ENCODE measurements at places on chromosomes 3 and 15. TPM values are rescaled to one million over a fixed set of nuclear protein-coding genes. Genes with fewer than 3 reads are reported as not detected.

DNA sequence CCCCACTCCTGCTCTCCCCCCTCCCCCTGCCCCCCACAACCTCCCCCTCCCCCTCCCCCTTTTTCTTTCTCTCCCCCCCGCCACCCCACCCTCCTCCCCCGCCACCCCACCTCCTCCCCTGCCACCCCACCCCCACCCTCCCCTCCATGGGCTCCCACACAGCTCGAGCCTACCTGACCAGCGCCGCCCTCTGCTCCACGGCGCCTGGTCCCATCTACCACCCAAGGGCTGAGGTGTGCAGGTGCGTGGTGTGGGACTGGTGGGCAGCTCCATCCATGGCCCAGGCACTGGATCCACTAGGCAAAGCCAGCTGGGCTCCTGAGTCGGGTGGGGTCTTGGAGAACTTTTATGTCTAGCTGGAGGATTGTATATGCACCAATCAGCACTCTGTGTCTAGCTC lies 68.3 kb upstream of the KCNAB1 start:
- no peak for DNase-seq

- no peak for DNase-seq
These were observed 38.8 kb downstream of the SLC12A1 start for GRCh38 chr15:48244921-48245320.

Gene FYCO1
- total RNA-seq, result 15.8 TPM

- DNase-seq, result no peak
These were observed 20.5 kb upstream of the APEH start for GRCh38 chr3:49653621-49654020.

DNA sequence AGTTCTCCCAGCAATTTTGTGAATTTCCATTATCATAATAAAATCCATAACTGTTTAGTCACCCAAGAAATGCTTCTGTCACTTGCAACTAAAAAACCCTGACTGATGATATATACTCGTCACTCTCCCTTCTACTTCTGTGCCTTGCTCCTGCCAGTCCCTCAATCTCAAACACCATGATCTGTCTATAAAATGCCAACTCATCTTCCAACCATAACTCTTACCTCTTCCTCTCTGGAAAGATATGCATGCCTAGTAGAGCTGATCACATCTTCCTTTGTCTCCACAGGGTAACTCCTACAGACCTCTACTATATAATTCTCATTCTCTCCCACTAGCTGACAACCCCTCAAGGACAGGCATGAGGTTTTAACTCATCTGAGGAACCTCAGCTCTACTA lies 5.2 kb upstream of the VEPH1 start:
- no peak for DNase-seq

DNA sequence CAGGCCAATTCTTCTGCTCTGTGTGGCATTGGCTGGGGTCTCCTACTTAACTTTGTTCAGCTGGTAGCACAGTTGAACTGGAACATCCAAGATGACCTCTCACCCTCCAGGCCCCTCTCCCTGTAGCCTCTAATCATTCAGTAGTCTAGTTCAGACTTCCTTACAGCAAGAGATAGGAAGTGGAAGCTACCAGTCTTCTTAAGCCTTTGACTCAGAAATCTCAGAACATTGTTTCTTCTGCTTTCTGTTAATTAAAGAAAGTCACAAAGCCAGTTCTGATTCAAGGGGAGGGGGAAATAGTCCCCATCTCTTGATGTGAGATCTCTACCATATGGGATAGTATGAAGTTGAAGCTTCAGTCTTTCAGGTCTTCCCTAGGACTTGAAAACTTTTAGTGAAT lies 18.8 kb upstream of the SACM1L start:
- DNase-seq, result no peak

Gene IQCB1
- total RNA-seq, result 22.2 TPM

Gene SH3GL3
- 1.3 TPM for total RNA-seq

- no peak for DNase-seq
These were observed 156.1 kb downstream of the FBLN2 start for GRCh38 chr3:13705051-13705450.

- DNase-seq, result no peak
These were observed 10.3 kb downstream of the RASGRP1 start for GRCh38 chr15:38554354-38554753.

DNA sequence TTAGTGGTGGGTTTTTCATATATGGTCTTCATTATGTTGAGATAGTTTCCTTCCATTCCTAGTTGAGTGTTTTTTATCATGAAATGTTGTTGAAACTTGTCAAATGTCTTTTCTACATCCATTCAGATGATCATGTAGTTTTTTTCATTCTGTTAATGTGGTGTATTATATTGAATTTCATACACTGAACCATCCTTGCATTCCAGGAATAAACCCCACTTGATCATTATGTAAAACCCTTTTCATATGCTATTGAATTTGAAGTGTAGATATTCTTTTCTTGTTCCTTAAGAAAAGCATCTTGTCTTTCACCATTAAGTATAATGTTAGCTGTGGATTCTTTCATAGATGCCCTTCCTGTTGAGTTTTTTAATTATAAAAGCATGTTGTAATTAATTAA lies 42.9 kb downstream of the PIAS1 start:
- no peak for DNase-seq

GRCh38 chr3:37858742-37859141 lies 2.9 kb upstream of the CTDSPL start:
- DNase-seq, result no peak

GRCh38 chr3:71776538-71776937 lies 8.4 kb downstream of the PROK2 start:
- no peak for DNase-seq

DNA sequence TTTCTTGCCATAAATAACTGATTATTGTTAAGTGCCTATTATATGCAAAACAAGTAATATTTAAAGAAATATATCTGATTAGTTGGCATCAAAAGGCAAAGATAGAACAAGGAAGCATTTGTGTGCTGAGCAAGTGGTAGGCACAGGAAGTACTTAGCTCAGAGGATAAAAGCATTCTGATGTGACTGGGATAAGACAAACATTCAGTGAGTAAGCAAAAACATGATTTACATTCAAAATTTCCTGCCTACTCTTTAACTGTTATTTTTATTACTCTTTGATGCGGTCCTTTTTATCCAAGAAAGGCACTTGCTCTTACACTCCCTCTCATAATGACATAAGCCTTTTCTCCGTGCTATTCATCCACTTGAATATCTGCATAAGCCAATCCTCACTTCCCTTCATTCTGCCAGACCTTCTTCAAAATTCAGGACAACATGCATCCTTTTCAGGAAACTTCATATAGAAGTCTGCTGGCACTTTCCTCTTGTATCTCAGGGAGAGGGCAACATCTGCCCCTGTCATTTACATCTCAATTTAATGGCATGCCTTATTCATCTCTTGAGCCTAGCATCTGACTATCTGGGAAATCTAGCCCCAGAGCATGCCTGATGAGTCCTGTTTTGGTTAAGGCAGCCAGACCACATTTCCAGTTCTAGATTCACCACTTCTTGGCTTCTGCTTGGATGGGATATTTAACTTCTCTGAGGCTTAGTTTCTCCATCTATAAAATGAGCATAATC lies 478.2 kb upstream of the ROBO2 start:
- DNase-seq, result no peak

GRCh38 chr15:36737430-36737891 lies 158.0 kb downstream of the CDIN1 start:
- no peak for DNase-seq

Gene ERICH6
- total RNA-seq, result not detected

Gene SLC9A9
- total RNA-seq, result 0.20 TPM

DNA sequence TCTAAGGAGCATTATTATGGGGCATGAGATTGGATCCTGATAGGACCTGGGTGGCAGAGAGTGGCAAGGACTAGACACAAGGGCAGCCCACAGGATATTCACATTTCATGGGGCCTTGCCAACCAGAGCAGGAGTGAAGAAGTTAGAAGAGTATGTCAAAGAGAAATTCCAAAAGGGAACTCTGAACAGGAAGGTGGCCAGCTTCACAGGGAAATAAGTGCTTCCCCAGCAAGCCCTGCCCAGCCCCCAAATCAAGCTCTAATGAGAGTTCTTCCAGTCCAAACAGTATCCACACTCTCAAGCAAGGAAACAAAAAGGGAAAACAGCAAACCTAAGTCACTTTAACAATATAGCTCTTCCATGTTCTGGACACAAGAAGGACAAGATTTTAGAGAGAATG lies 130.2 kb upstream of the COL8A1 start:
- no peak for DNase-seq

Gene HESX1
- total RNA-seq, result 2.1 TPM

Gene GASK1A
- 1.0 TPM for total RNA-seq

Gene GOLGA8M
- total RNA-seq, result 0.44 TPM

DNA sequence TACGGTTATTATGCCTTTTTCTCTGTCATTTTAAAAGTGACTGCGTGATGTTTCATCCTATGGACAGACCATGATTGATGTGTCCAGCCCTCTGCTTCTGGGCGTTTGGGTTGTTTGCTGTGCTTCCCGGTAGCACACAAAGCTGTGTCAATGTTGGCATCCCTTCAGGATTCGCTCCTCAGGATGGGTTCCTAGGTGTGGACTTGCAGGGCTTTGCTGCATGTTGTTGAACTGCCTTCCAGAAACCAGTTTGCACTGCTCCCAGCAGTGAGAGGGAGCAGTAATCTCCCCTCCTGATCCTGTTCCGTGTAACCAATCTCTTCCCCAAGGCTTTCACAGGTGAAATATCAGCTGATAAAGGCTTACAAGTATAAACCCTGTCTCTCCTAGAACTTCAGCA lies 787 bp downstream of the TRPM1 start:
- DNase-seq, result no peak

DNA sequence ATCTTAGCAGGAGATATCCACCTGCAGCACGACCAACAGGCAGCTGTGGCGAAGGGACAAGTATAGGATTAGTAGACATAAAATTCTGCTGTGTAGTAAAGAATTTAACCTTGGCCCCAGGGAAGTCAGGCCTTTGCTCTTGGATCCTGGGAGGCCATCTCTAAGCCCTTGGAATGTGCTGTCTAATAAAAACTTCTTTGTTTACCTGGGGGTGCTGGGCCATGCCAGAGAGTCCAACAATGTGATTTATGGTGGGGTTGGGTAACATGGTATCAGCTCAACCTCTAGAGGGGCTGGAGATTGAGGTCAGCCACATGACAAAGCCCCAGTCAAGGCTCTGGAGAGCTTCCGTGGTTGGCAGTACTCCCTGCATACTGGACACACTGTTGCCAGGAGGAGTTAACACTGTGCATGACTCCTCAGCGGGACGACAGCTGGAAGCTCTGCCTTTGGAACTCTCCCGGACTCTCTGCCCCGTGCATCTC lies 52.4 kb downstream of the HEG1 start:
- no peak for DNase-seq

DNA sequence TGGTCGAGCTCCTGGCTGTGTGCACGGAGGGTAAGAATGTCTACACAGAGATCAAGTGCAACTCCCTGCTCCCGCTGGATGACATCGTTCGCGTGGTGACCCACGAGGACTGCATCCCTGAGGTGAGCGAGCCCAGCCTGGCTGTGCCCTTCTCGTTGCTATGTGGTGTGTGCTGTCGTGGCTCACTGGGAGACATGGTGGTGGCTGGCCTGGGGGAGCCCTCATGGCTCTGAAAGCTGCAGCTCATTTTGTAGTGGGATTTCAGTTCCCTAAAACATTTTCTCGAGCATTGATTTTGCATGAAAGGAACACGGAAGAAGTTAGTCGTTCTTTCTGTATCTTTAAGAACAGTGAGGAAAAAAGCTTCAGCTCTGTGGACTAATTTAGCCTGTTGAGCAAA lies 200.5 kb downstream of the ITPR1 start:
- DNase-seq, result no peak

GRCh38 chr15:70479056-70479455 lies 284.3 kb downstream of the UACA start:
- no peak for DNase-seq

GRCh38 chr3:42723219-42723618 lies 20.6 kb upstream of the HHATL start:
- no peak for DNase-seq

- no peak for DNase-seq
These were observed 11.5 kb upstream of the MAP3K13 start for GRCh38 chr3:185351396-185351795.

DNA sequence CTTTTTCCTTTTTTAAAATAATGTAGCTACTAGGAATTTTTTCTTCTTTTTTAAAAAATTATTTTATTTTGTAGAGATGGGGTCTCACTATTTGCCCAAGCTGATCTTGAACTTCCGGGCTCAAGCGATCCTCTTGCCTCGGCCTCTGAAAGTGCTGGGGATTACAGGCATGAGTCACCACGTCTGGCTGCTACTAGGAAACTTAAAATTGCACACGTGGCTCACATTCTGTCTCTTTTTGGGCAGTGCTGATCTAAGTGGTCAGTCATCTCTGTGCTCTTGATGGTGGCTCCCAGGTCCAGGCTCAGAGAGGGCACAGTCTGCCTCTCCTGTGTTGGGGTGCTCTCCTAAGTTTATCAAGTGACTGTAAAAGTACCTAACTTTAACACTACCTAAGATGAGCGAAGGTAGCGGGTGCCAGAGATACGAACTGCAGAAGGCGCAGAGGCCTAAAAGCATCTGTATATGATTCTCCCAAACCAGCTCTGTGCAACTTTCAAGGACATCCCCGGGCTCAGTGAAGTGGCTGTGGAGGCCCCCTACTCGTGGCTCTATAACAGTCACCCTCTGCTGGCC lies 52.9 kb upstream of the SEC13 start:
- DNase-seq, result peak; percentile 18

DNA sequence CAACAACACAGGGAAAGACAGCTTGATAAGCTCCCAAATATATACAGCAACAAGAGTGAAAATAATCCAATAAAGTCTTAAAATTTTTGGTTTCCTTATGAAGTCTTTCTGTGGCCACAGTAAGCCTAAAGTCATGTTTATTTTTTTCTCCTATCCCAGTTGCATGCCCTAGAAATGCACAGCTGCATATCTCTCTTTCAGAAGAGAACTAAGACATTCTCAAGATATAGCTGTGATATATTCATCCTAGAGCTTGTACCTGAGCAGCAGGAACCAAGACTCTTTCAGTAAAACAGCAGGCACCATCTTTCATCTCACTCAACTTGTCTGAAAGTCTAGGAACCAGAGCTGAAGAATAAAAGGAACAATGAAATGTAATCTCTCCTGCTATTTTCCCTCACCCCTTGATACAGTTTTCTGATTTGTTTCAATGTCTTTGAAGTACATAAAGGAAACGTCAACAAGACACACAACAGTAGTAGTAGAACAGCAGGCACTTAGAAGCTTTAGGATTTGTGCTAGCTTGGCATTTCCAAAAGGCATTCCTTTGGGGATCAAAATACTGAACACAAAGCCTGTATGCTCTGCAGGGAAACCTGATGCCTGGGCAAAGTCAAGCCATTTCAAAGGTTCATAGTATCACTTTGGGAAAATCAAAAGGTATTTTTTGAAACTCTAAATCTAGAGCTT lies 536.8 kb downstream of the PYDC2 start:
- no peak for DNase-seq

- no peak for DNase-seq
These were observed 9.3 kb downstream of the BCHE start for GRCh38 chr3:165827883-165828282.

- DNase-seq, result no peak
These were observed 78.5 kb upstream of the DLG1 start for GRCh38 chr3:197376735-197377555.

- no peak for DNase-seq
These were observed 4.4 kb downstream of the TERC start for GRCh38 chr3:169760479-169760878.

GRCh38 chr15:30905821-30906220 lies 2.1 kb downstream of the FAN1 start:
- DNase-seq, result no peak
